ENCODE measurements at places on chromosomes 11 and 22.

- DNase-seq, result no peak
Observed at GRCh38 chr22:24831687-24832086, 25.7 kb downstream of the SGSM1 start.

GRCh38 chr11:70135625-70136059 is 57.5 kb downstream of the ANO1 start:
- no peak for DNase-seq

DNA sequence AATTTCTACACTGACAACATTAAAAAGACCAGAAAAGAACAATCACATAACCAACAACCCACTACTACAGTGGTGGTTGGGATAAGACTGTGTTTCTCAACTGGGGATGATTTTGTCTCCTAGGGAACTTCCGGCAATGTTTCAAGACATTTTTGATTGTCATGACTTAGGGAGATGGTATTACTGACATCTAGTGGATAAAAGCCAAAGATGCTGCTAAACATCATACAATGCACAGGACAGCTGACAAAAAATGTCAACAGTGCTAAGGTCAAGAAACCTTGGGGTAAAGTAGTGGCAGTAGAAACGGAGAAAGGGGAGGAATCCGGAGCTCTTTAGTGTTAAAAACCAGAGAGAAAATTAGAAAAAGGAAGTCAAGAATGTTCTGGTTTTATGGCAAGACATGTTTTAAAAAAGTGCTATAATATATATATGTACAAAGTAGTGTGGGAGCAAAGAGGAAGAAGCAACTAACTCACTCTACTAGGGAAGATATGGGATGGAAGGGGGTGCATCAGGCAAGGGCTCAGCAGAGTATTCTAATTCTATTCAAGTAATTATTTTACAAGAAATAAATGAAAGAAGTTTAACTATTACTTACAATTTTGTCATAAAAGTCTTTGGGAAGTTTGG is 37.2 kb downstream of the CKAP5 start:
- no peak for DNase-seq

GRCh38 chr11:12941671-12942070 is 67.4 kb upstream of the RASSF10 start:
- DNase-seq, result no peak

GRCh38 chr11:11987503-11988022 is 20.9 kb downstream of the DKK3 start:
- no peak for DNase-seq

DNA sequence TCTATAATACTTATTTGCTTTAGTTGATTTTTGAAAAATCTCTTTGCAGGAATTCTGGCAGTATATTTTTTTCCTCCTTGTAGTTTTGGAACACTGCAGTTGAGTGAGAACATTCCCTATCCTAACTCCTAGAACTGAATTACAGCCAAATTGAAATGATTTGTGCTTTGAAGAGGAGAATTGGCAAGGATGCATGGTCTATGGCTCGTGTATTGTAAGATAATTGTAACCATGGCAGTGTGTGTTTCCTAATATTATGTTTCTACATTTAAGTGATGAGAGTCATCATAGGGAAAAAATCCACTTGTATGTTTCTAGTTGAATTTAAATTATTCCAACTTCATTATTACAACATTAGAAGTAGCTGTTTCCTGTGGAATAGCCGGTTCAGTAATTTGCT is 80.9 kb upstream of the MYO18B start:
- no peak for DNase-seq

DNA sequence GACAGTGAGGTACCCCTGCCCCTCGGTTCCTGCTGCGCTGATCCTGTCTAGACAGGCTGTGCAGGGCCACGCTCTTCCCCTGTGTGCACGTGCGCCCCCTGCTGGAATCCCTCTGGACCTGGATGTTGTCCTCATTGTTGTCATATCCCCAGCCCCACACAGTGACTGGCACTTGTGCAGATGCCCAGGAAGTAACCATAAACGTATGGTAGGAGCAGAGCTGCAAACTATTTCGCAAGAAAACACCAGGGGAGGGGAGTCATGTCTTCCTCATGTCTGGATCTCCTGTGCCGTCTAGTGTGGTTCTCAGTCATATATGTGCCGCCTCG is 114.7 kb downstream of the CRYBB2 start:
- DNase-seq, result peak; percentile 42

DNA sequence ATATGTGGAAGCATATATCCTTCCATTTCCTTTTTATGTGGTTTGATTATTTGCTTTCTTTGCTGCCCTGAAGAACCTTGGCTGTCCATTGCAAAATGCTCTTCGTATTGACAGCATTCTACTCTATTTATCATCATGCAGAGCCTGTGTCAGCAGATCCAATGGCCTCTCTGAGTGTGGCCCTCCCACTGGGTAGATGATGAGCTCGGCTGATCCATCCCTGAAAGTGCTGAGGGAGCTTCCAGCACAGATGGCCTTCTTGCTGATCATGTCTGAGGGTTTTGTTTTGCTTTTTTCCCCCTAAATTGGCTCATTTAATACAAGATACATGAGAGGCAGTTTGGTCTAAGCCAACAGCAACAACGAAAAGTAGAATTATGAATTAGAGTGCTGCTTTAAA is 181.0 kb downstream of the GRIA4 start:
- DNase-seq, result no peak

GRCh38 chr22:45626198-45626651 is 45.4 kb upstream of the ATXN10 start:
- no peak for DNase-seq

DNA sequence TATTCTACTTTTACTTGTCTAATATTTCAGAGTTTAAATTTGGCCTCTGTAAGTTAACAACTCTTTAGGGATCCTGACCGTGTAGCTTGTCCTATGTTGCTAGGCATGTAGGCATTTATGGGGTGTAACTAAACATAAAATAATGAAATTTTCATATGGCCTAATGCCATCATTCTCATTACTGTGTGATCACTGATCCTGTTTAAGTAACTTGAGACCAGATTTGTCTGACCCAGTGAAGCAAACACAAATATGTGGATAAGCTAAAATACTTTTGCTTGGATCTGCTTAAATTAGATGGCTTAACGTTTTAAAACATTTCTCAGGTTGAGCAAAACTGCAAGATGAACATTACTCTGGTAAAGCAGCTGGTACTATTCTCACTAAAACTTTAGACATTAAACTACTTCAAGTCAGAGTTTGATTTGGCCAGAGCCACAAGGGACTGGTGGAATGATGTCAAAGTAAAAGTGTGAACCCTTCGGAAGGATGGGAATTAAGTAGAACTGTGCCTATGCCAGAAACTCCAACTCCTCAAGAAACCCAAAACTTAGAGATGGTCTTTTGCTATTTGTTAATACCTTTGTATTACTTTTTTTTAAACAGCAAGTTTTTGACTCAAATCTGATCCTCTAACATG is 12.5 kb downstream of the QSER1 start:
- DNase-seq, result no peak

DNA sequence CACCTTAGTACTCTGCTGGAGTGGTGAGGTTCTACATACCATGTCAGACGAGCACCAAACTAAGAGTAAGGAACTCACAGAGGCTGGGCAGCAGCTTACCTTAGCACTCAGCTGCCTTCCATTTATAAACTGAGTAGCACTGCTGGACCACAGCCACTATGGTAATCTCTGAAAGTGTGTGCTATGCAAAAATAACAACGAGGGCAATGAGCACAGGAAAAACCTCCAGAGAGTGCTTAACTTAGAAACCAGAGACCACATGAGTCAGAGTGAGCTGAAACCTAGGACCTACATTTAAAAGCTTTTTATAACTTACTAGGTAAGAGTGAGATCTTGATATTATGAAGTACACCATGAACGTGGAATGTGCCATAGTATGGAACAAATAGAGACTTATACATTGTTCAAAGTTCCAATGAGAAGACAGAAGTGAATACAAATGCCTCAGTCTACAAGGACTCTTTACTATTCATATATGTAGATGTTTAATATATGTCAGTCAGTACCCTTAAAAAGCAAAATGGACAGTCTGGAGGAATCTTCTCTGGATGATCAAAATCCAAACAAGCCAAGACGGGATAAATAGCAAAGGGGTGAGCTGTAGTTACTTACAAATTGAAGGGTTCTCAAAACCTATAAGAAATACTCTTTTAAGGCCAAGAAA is 17.2 kb upstream of the CD59 start:
- DNase-seq, result no peak

GRCh38 chr11:2699185-2699530 is 636 bp downstream of the KCNQ1OT1 start:
- no peak for DNase-seq

GRCh38 chr11:17221968-17222367 is 14.2 kb upstream of the PIK3C2A start:
- DNase-seq, result no peak

DNA sequence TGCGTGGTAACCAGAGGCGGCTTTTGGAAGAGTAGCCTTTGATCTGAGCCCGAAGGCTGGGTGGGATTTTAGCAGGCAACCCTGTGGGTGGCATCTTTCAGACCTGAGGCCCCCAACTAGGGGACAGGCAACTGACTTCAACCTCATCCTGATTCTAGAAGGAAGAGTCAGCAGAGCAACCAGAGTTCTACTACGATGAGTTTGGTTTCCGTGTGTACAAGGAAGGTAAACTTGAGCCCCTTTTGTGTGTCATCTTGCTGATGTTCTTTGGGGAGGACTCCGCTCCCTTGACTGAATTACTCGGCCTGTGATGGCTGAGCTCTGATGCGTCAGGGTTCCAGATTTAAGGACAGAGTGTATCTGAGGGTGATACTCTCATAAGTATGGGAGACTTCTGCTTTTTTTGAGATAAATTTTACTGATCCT is 31.6 kb downstream of the SGSM3 start:
- DNase-seq, result no peak

- DNase-seq, result no peak
Observed at GRCh38 chr11:130866831-130867230, 49.4 kb downstream of the SNX19 start.

GRCh38 chr11:2074266-2074825 is 64.8 kb downstream of the IGF2 start:
- no peak for DNase-seq

DNA sequence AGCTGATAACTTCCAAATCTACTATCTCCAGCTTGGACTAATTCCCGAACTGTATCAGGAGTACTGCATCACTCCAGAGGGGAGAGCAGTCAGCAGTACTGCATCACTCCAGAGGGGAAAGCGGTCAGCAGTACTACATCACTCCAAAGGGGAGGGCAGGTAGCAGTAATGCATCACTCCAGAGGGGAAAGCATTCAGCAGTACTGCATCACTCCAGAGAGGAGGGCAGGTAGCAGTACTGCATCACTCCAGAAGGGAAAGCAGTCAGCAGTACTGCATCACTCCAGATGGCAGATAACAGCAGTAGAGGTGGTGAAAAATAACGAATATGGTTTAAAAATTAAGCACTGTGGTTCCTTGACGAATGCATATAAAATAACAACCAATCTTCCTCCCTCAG is 8.4 kb downstream of the CWC15 start:
- no peak for DNase-seq

- peak; percentile 80 for DNase-seq
Observed at GRCh38 chr22:45413368-45414211, at the start of the genes RIBC2 and SMC1B. RIBC2 (plus strand) TSS chr22:45413693; CDS start chr22:45413887, 194 bp downstream. SMC1B (minus strand) TSS chr22:45413599; CDS start chr22:45413567, 32 bp downstream.

GRCh38 chr22:19226428-19226827 is 47.9 kb upstream of the SLC25A1 start:
- no peak for DNase-seq

GRCh38 chr11:59401262-59401552 is 25.0 kb downstream of the OR5A2 start:
- no peak for DNase-seq

DNA sequence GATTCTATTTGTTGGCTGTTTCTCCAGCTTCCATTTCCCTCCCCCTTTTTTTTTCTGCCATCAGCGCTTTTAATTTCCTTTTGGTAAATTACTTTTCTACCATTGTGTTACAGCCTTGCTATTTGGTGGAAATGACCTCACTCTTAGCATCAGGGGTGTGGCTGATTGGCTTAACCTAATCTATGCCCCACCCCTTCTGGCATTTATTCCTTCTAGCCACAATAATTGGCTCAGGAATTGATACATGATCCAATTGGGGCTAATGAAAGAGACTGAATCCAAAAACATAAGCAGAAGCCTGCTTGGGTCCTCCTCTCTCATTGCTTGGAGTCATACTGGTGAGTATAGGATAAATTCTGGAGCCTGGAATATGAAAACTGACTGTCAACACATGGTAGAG is 402.4 kb upstream of the LRRC4C start:
- no peak for DNase-seq

GRCh38 chr22:26095256-26095956 is 73.9 kb upstream of the SEZ6L start:
- DNase-seq, result no peak

DNA sequence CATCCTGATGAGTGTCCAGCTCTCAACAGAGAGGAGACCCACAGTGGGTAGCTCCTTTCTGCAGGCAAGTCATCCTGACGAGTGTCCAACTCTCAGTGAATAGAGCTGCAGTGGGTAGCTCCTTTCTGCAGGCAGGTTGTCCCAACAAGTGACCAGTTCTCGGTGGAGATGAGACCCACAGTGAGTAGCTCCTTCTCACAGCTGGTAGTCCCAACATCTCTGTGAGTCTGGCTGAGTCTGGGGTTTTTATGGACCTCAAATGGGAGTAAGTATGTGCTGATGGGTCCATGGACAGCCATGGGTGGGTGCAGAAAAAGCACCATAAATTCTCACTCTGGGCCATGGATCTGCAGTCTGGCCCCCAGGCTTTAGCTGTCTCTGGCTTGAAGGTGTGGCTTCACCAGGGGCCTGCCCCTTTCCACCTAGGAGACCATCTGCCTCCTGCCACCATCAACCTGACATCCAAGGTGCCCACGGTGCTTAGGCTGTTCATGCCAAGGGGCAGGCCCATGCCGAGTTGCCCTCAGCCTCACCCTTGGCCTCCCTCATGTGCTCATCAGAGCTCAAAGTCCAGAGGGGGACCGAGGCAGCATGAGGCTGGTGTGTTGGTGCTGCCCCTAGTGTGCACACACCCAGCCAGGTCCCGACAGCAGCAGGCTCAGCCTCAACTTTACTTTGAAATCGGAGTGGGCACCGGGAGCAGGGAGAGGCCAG is 15.3 kb downstream of the NPAT start:
- no peak for DNase-seq

DNA sequence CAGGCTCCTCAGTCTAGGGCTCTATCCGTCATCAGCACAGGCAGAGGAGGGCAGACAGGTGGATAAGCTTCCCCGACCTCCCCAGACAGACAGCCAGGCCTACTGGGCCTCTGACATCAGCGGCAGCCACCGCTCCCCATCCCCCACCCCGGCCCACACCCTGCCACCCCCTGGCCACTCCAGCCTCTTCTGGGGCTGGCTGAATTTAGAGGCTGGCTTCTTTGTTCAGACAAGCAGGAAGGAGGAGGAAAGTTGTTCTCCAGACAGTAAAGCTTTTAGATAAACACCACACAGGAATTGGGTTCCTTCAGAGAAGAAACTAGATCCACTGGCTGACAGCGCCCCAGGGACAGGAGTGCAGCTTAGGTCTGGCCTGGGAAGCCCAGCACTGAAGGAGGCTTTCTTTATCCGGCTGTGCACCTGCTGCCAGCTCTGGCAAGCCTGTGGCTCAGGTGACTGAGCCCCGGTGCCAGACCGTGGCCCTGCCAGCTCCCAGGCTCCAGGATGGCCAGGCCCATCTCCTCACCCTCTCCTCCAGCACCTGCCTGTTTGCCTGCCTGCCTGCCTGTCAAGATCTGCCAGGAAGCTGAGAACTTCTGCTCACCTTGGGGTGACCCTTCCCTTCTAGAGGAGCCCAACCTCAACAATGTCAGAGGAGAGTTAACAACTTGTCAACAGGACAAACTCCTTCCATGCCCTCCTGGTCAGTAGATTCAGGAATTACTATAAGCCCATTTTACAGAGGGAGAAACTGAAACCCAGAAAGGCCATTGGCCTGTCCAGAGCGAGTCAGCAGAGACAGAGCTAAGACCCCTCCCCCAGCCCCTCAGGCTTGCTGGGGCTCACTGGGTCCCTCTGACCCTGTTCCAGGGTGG is 44.0 kb upstream of the KLHL35 start:
- DNase-seq, result no peak

- DNase-seq, result no peak
Observed at GRCh38 chr11:125807909-125808308, 20.0 kb downstream of the PATE3 start.

Measured in posterior cingulate gyrus (tissue), 11 donors.